Esophagus mucosa (tissue), 1 donor: ENCODE measurements at places on chromosomes 7 and 10. TPM values are rescaled to one million over a fixed set of nuclear protein-coding genes. Genes with fewer than 3 reads are reported as not detected.

GRCh38 chr10:3911241-3911640 is 126.2 kb upstream of the KLF6 start:
- ATAC-seq = no peak

DNA sequence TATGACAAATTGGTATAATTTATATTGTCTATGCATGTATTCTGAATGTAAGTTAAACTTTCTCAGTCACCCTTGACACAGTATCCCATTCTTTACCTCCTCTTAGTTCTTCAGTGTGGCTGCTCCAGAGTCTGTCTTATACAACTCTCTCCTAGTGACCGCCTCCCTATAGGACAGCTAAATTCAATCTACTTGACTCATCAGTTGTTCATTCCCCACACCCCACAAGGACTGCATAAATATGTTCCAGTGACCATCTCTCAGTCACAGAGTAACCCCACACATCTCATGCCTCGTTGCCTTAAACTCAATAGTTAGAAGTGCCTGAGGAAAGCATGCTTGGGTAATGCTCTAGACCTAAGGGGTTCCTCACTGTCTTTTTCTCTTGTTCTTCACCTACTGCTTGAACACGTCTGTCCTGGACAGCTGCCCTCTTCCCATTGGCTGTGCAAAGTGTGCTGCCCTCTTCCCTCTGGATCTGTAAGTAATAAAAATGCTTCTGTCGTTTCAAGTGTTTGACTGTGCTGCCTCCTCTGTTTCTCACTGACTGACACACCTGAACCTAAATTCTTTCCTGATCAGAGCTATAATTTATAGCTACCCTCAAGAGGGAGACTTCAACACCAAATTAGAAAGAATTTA is 494.6 kb upstream of the GRM3 start:
- ATAC-seq = no peak

Gene ACSM6
- not detected for total RNA-seq

DNA sequence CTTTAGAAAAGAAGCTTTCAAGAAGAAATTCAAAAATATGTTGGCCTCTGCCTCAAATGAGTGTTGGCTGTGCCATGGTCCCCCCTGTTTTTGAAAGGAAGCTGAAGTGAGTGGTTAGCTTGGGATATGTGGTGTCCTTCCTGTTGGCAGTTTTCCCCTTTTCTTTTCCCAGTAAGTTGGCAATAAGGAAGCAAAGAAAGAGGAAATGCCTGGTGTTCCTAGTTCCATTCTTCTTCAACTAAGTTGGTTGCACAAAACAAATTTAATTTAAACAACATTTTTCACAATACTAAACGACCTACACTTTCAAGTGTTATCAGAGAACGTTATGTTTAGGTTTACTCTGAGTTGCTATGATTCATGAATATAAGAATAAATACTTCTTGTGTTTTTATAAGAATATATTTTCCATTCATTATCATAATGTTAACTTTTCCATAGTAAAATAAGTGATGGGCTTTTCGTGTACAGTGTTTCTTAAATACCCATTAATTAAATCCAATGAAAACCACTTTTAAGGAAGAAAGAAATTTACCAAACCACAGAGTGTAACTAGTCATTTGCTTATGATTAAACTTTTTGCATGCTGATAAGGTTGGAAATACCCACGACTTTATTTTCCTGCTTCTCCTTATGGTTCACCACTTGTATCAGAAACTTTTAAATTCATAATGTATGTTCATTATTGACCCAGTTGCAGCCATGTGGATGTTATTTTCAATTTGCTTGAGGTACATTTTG is 7.7 kb downstream of the HDAC9 start:
- ATAC-seq = no peak

- ATAC-seq = peak; percentile 97
Measured at GRCh38 chr7:143008007-143008901, 18.7 kb downstream of the OR9A2 start.

GRCh38 chr10:112369495-112370423 is 4.2 kb upstream of the ACSL5 start:
- ATAC-seq = no peak

Gene ASB15
- not detected for total RNA-seq

Gene JCAD
- total RNA-seq = 2.3 TPM

Gene KIAA1549
- 0.20 TPM for total RNA-seq

GRCh38 chr7:32453341-32454011 is 36.7 kb downstream of the LSM5 start:
- ATAC-seq = no peak

DNA sequence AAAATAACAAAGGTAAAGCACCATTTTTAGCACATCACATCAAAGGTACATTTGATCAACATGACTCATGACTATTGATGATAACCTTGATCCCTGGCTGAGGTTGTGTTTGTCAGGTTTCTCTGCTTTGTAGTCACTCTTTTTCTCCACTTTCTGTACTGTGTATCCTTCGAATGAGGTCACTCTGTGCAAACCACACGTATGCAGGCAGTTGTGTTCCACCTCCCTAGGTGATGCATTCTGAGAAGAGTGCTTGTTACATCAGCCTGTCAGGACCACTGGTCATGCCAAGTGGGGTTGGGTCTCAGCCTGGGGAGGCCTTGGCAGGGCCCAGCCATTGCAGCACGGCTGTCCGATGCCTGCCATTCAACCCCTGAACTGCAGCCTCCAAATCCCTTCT is 62.8 kb upstream of the GJD4 start:
- ATAC-seq = no peak

Gene FAM25C
- not detected for total RNA-seq

DNA sequence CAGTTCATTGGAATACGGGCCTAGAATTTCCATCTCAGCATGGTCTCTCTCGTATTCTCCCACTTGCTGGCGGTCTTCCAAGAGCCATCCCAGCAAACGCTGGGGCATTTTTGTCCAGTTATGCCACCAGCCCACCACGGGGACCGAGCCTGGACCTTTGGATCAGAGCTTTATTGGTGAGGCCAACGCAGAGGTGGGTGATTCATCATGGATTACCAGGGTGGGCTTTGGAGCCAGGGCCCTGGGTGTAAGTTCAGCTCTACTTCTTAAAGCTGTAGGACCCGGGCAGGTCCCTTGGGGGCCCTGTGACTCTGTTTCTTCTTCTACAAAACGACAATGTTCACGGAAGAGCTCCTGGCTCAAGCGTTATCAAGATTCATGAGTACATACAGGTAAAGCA is 22.7 kb upstream of the PITRM1 start:
- ATAC-seq = no peak

- no peak for ATAC-seq
Measured at GRCh38 chr7:14294637-14295036, 305.2 kb upstream of the ETV1 start.

DNA sequence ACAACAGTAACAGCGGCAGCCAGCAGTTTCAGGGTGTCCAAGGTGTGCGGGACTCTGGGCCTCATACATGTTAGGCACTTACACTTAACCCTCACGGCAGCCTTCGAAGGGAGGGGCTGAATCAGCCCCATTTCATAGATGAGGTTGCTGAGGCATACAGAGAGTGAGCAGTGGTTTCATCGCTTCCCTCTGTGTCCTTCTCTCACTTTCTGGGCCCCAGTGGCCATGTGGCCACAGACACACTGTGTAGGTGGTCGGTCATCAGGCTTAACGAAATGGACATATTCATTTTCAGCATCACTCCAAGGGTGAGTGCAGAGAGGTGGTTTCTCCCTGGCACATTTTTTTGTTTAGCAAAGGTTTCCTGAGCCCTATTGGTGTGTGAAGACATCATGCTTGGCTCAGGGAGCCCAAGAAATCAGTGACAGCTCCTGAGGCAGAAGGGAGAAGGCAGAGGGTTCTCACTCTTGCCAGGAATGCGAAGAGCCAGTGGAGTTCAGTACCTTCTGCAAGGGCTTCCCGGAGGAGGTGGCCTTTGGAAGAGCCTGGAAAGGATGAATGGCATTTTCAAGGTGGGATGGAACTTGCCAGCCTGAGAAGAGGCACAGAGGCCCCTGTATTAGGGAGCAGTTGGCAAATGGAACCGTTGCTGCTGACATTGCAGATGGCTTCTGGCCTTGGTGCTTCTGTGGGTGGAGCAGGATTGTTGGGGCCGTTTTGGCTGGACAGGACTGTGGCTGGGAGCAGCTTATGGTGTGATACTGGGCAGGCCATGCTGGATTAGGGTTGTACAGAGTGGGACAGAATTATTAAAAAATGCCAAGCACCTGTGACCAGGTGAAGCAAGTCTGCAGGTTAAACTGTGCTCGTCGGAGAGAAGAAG is 61.7 kb upstream of the PPIF start:
- no peak for ATAC-seq

GRCh38 chr7:35985126-35985754 is 167.8 kb upstream of the EEPD1 start:
- ATAC-seq = peak; percentile 94

- ATAC-seq = no peak
Measured at GRCh38 chr10:110756876-110757275, 112.7 kb downstream of the RBM20 start.

Gene TBX20
- not detected for total RNA-seq

GRCh38 chr10:62915158-62915557 is 99.0 kb upstream of the EGR2 start:
- no peak for ATAC-seq

DNA sequence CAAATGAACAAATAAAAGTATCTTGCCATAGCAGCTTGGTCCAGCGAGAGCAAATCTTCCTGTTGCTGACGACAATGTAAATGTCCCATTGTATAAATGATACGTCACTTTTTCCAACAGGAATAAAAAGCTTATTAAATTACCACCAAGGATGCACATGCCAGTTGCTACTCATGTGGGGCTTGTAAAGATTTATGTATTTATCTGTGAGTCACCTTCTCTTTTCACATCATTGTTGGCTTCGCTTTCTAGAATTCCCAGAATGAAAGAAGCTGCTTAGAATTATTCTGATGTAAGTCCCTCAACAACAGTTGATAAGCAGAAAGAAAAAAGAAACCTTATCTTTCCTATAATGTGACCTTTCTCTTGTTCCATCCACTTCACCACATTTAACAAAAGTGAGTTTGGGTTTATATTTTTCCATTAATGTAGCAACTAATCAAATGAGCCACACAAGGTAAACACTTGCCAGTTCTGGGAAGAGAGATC is 22.4 kb downstream of the DNAJC12 start:
- no peak for ATAC-seq

Gene LDB1
- total RNA-seq = 28.9 TPM

Gene GNGT1
- 0.08 TPM for total RNA-seq

DNA sequence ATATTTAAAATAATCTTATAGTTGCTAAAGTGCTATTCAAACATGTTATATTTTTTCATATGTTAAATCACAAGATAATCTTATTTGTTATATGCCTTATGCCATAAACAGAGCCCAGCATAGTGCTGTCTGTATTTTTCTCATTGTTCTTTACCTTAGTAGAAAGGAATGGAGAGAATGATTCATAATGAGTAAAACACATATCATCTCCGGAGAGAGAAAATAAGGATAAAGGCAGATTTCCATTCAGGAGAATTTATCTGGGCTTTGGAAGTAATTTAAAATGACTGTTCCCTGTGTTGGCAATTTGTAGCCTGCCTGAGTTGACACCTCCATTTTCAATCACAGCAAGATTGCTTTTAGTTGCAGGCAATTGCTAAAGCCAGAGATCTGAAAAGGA is 30.2 kb downstream of the CHN2 start:
- no peak for ATAC-seq

DNA sequence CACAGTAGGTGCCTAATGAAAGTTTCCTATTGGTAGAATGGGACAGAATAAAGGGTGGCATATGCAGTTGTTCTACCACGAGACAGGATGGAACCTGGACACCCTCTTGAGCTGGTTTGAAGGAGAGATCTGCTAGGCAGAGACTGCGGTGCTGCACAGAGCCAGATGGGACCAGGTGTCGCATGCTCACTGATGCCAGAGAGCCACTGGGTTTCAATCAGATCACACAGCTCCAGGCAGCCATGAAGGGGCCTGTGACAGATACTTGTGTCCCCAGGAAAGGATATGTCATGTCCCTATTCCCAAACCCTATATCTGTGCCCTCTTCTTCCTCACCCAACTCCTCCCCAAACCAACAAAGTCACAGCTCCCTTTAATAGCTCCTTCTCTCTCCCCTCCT is 235.7 kb downstream of the PRPF18 start:
- no peak for ATAC-seq

Gene ZPBP
- total RNA-seq = not detected

- ATAC-seq = no peak
Measured at GRCh38 chr7:15291699-15292098, 270.1 kb downstream of the AGMO start.

DNA sequence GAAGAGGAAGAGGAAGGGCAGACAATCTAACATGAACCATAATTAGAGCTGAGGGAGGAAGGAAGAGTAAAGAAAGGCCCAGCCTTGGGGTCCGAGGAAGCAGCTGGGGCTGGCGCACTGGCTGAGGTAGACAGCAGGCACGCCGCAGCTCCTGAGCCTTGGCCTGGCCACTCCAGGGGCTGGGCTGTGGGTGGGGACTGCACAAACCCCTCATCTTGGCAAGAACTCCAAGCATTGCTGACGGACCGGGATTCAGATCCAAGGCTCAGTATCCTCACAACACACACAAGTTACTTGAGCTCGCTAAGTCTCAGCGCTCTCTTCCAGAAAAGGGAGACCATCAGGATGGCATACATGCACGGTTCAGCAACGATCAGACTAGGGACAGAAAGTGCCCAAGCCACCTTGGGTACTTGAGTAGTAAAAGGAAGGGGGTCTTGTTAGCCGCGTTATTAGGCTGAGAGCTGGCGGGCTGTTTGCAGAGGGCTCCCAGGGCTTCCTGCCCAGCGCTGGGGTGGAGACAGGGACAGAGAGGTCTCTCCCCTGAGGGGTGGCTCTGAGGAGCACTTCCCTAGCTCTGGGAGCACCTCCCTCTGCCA is 4.5 kb downstream of the TNS3 start:
- no peak for ATAC-seq

DNA sequence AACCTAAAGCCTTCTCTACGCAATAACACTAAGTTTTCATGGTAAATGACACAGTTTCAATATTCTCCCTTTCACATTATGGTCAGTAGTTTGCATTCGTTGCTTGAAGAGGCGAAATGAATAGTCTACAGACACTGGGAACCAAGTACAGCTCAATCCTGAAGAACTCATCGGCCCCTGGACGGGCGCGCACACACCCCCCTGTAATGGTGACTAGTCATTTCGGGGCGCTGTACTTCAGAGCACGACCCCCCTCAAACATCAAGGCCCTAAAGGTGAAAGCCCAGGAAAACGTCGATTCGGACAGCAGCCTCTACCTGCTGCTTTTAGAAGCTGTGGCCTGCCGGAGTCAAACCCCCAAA is 1.0 kb downstream of the NT5C2 start:
- ATAC-seq = no peak
